Mesothelial cell of epicardium (in vitro differentiated cells): ENCODE measurements at places on chromosomes 6 and 20.
A peak's percentile ranks its signal among the peaks of the same experiment; 100 is the strongest.

GRCh38 chr6:125853168-125853567 is 62.4 kb downstream of the NCOA7 start:
- no peak for DNase-seq

GRCh38 chr20:11454966-11455799 is 462.5 kb upstream of the BTBD3 start:
- DNase-seq: no peak

GRCh38 chr20:50053362-50054230 is 59.4 kb downstream of the UBE2V1 start:
- DNase-seq: no peak

DNA sequence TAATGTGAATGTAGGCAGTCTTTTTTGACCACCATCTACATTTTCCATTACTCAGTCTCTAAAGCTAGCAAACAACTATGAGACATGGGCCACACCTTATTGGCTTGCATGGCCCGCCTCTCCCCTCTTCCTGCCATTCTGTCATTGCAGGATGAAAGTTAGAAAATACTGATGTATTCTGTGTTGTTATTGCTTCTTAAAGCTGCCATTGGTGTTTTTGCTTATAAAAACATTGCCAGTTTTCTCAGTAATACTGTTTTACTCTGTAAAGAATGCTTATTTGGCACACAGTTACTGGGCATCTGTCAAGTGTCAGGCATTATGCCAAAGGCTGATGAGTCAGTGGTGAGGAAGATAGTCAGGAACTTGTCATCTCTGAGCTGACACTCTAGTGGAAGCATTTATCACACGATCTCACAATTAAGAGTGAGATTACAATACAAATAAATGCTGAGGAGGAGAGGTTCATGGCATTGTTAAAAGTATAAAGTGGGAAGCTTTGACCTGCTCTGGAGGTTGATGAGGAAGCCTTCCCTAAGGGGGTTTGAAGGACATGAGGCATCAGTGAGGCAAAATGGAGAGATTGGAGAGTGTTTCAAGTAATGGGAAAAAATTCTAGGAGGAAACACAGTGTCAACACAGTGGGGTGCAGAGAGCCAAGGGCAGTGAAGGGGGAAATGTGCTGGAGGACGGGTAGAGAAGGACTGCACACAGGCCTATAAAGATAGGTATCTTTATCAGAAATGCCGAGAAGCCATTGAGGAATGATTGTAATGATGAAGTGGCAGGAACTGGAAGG is 14.7 kb downstream of the KLHL32 start:
- DNase-seq: no peak

DNA sequence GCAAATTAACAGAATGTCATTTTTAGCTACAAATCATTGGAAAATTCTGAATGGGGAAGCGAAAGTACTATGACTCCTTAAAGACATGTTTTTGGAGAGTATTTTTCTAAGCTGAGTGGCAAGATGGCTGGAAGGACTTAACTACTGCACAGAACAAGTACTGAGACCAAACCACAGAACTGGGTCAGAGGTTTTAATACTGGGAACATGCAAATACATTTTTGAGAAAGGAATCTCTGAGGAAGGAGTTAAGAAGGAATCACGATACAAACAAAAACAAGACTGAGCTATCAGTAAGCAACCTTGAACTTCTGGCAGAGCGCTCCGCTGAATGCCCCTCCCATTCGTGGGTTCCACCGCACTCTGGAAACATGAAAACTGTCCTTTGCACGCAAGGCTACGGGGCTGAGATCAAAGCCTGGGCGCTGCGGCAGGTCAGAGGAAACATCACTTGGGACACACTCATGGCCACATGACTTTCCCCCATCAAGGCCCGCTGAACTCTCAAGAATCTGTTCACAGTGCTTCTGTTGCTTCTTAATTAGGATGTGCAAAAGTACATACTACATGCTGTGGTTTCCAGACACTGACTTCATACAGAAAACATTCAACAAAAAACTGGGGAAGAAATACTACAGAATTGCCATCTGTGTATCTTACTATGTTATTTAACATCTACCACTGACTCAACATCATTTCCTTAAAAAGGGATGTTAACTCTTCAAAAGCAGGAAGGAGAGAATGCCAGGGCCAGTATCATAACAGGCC is 27.8 kb downstream of the SLC23A2 start:
- no peak for DNase-seq

- DNase-seq: no peak
Measured at GRCh38 chr6:66533921-66534404, 826.9 kb upstream of the EYS start.

- DNase-seq: no peak
Measured at GRCh38 chr20:16350465-16350864, 222.8 kb downstream of the KIF16B start.

- no peak for DNase-seq
Measured at GRCh38 chr6:110520992-110521543, 44.7 kb upstream of the SLC22A16 start.

- DNase-seq: peak; percentile 44
Measured at GRCh38 chr20:45011108-45011526, 44.8 kb downstream of the STK4 start.

DNA sequence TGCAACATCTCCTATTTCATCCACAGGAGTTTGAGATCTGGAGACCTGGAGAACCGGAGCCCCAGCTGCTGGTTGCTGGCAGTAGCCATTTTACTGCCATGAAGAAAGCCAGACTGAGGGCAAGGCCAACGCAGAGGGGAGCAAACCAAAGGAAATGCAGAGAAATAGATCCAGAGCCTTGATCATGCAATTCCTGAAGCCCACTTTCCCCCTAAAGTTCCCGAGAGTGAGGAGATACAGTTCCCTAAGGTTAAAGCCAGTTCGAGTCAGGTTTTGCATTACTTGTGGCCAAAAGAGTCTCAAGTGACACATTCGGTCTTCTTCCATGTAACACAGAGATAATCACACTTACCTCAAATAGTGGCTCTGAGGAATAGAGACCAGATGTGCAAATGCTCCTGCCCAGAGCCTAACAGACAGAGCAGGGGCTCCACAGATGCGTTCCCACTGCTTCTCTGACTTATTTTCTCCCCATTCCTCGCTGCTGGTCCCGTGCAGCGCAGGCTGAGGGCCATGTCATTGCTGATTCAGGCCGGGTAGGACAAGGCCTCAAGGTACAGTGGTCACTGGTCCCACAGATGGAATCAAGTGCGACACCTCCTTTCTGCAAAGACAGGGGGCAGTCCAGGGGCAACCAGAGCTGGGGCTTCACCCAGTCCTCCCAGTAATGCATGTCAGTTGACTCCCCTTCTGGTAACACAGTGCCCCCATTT is 35.1 kb upstream of the NFATC2 start:
- DNase-seq: no peak

DNA sequence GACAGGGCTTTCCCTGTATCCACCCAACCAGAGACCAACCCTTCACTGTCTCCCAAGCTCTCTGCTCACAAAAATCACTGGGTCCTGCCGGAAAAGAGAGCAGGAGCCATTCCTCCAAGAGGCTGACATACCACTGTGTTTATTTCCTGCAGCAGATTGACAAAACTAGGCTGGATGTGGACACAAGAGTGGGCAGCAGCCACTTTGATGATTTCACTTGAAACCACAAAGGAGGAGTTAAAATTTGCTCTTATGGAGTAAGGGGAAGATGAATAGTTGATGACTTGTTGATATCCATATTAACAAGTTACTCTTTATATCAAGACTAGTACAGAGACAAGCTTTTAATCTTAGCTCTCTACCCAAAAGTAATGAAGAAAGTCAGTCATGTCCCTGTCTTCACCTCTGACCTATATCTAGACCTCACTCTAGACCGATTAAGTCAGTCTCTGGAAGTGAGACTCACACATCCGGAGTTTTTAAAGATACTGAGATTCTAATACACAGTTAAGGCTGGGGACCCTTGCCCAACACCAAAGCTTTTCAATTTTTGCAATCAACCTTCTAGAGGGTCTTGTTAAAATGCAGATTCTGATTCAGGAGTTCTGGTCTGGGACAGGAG is 73.8 kb downstream of the SCML4 start:
- no peak for DNase-seq

GRCh38 chr6:31366693-31367470 is 9.9 kb upstream of the HLA-B start:
- DNase-seq: peak; percentile 83

DNA sequence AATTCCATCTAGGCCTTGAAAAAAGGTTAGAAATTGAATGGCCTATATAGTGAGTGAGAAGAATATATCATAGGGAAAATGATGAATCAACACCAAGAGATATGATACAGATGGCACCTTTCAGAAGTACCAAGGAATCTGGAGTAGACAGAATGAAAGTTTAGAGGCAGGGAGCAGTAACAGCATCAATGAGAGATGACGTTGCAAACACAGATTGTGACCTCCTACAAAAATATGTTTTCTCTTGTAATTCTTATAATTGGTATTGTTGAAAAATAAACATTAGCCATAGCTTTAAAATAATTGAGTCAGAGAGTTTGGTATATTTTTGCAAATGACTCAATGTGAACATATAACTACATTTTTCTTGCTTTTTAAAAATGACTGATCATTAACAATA is 1223.1 kb upstream of the GJE1 start:
- no peak for DNase-seq

DNA sequence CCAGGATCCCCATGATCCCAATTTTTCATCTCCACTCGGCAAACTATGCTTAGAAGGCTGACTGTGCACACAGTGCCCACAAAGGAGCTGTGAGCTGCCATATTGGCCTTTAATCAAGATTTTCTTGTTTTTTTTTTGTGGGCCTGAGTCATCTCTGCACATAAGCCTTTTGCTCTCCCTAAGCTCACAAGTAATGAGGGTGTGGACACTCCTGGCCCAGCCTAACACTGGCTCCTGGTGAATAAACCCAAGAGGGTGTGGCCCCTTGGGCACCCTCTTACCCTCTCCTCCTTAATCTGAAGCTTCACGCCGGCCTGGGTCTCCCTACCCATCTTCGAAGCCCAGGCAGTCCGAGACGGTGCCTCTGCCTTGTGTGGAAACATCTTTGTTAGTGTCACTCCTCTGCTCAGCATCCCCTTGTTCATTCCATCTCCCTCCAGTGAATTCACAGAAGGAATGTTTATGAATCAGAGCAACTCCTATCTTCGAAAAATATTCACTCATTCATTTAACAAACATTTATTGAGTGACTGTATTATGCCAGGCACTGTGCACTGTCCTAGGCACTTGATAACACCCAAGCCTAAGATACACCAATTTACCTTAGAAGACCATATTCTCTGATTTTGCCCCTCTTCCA is 22.2 kb upstream of the MRPS10 start:
- no peak for DNase-seq

- DNase-seq: no peak
Measured at GRCh38 chr6:112245511-112246203, 8.7 kb downstream of the LAMA4 start.

DNA sequence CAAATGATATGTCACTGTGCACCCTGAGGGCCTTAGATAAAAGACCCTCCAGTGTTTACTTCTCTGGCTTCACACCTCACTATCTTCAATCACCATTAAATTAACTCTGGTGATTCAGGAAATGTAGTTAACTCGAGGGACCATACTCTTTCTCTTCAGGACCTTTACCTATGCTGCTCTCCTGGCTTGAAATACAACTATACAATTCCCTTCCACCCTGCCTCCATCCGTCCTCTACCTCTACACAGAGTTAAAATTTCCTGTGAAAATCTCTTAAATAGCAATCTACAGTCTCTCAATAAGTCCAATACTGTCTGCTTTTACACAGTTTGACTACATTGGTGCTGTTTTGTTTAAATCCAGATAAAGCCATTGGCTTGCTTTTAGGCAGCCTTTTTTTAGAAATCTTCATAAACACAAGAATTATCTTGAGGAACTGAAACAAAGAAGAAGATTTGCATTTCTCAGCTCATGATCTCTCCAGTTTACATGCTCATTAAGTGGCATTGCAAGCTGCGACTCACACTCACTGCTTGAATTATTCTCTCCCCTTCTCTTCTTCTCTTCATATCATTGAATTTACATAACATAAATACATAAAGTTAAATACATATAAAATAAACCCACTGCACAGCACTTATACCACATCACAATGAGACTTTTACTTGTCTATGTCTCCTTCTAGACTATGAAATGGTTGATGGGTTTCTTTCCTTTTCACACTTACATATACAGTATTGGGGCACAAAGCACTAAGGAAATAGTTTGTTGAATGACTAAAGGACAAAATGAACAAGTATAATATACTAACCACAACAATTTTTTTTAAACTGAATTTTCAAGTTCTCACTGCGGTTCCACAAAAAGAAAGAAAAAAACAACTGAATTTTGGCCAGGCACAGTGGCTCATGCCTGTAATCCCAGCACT is 239.0 kb upstream of the KCNQ5 start:
- no peak for DNase-seq

DNA sequence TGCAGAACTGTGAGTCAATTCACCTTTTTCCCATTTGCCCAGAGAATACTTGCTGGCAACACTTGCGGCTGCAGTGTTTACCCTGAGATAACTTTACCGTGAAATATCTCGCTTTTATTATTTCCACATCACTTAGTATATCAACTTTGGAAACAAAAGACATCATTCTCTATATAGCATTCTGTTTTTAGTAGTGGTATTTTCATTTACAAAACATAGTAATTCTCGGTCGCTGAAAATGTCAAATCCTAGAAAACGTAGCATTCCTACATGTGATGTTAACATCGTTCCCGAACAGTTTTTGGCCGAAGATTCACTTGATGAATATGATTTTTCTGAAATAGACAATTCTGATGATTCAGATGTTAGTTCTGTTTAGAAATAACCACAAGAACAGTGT is 52.0 kb downstream of the NHLRC1 start:
- DNase-seq: no peak

GRCh38 chr6:39843305-39844020 is 51.3 kb downstream of the DAAM2 start:
- no peak for DNase-seq

DNA sequence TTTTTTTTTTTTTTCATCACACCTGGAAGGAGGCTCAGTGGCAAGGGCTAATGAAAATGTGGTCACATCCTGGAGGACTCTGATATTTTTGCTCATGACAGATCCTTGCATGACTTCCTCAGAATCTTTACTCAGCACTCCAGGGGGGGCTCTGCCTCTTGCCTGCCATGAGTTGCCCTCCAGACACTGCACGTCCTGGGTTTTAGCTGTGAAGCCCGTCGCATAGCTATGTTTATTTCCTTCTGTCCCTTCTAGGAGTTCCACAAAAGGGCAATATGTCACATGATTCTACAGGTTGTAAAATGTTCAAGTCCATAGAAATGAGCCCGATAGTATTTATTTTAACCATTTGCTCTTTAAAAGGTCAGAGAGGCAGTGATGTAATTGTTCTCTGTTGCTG is 18.2 kb downstream of the MAS1 start:
- DNase-seq: no peak

GRCh38 chr6:168101590-168102314 is 22.7 kb upstream of the FRMD1 start:
- DNase-seq: no peak
